Psoas muscle (tissue), 8 donors: ENCODE measurements at places on chromosomes 4 and X. TPM values are rescaled to one million over a fixed set of nuclear protein-coding genes. Genes with fewer than 3 reads are reported as not detected.

GRCh38 chrX:54695816-54696487 lies 102.1 kb downstream of the ITIH6 start:
- no peaks in the 10 kb centered on the region for H3K36me3 ChIP-seq
- peaks cover 10% of the 10 kb centered on the region for H3K27me3 ChIP-seq
- no peak overlapping the region for H3K27ac ChIP-seq
- H3K4me1 ChIP-seq: no peaks in the 10 kb centered on the region
- DNase-seq: no peak

DNA sequence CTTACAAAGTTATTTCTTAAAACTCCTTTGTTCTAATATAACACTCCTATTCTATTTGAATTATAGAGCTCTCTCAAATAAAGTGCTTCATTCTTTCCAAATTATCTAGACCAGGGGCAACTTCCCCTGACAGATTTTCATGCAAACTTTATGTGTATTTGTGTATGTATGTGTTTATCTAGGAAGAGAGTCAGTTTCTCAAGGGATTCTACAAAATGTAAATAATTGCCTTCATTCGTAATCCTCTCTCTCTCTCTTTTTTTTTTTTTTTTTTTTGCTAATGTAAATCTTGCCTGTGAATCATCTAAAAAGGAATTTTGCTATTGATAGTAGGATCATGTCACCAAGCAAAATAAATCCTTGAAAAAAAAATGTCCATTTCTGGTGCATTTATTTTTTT lies 38.9 kb upstream of the RBPJ start:
- no peak overlapping the region for H3K4me3 ChIP-seq
- no peaks in the 10 kb centered on the region for H3K4me1 ChIP-seq
- no peak overlapping the region for H3K27ac ChIP-seq
- H3K36me3 ChIP-seq: no peaks in the 10 kb centered on the region
- H3K27me3 ChIP-seq: no peaks in the 10 kb centered on the region
- DNase-seq: no peak

Gene CISD2
- 13.0 TPM for total RNA-seq

Gene USP51
- 0.34 TPM for total RNA-seq

GRCh38 chrX:102669526-102669925 lies 18.2 kb downstream of the GPRASP1 start:
- no peaks in the 10 kb centered on the region for H3K27me3 ChIP-seq
- DNase-seq: no peak
- no peak overlapping the region for H3K4me3 ChIP-seq
- no peak overlapping the region for H3K27ac ChIP-seq
- no peaks in the 10 kb centered on the region for H3K4me1 ChIP-seq
- H3K36me3 ChIP-seq: no peaks in the 10 kb centered on the region

DNA sequence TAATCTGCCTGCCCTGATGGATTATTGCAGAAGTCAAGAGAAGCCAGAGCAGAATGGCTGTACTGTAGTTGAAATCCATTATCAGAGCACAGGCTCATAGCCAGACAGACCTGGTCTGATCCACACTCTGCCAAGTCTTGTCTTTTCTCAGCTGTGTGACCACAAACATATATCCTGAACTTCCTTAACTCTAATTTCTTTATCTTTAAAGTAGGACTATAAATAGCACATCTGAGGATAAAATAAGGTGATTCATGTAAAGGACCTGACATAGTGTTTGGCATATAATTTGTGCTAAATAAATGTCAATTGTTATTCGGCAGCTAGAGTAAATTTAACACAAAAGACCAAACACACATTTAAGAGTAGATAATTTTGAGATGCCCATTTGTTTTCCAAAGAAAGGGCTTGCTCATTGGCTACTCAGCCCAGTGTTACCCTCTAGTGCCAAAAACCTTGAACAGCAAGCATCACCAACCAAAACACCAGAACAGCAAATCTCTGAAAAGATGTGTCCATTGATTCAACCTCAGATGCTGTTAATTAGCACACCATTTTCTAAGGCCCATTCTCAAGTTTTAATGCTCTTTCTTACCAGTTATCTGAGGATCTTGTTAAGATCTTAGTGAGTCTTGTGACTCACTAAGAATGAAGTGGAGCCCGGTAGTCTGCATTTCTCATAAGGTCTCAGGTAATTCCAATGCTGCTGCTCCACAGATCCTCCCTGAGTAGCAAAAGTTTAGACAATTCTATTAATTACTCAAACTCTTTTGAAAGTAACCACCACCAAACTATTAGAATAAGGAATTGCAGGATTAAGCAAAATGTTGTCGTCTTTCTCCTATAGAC lies 108.8 kb downstream of the HHIP start:
- H3K4me1 ChIP-seq: no peaks in the 10 kb centered on the region
- H3K27me3 ChIP-seq: no peaks in the 10 kb centered on the region
- H3K4me3 ChIP-seq: no peak overlapping the region
- H3K36me3 ChIP-seq: no peaks in the 10 kb centered on the region
- no peak overlapping the region for H3K27ac ChIP-seq

GRCh38 chrX:132266583-132267355 lies 47.5 kb upstream of the RAP2C start:
- DNase-seq: no peak
- H3K27me3 ChIP-seq: no peaks in the 10 kb centered on the region
- no peak overlapping the region for H3K4me3 ChIP-seq

Gene CA5B
- 0.91 TPM for total RNA-seq

Gene UGT2B15
- 0.26 TPM for total RNA-seq

Gene TMPRSS11F
- total RNA-seq: not detected

DNA sequence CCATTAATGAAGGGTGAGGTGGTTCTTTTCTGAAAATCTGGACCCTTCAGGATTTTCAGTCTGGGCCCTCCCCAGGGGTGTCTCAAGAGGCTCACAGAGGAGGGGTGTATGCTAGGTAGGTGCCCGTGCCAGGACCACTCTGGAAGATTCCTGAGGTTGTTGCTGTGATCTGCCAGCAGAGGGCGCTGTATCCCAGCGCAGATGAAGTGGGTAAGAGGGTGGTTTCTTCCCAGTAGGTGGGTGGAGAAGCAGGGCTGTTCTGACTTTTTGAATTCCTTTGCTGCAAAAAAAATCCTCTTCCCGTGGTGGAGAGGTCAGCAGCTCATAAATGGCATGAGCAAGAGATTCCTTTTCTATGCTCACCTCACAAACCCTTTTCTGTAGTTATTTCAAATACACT lies 51.1 kb downstream of the SCML1 start:
- no peaks in the 10 kb centered on the region for H3K27me3 ChIP-seq
- no peak overlapping the region for H3K4me3 ChIP-seq
- peak; percentile 35 for DNase-seq
- H3K4me1 ChIP-seq: no peaks in the 10 kb centered on the region
- no peak overlapping the region for H3K27ac ChIP-seq

DNA sequence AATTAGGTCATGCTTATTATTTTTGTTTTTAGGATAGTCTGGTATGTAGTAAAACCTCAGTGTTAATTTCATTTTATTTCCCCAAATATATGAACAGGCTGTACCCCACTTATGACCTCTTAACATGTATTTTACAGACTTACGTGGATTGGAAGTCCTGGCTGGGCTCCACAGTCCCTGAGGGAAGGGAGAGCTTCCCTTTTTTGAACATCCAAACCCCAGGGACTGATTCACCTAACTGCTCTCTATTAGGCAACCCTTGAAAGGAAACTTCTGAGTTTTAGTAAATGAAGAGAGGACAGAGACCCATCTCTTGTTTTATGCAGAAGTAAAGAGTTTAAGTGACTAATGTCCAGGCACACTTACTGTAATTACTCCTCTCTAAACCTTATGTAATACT lies 233.1 kb upstream of the SPRY1 start:
- H3K27me3 ChIP-seq: no peaks in the 10 kb centered on the region
- no peaks in the 10 kb centered on the region for H3K4me1 ChIP-seq
- H3K4me3 ChIP-seq: no peak overlapping the region
- H3K36me3 ChIP-seq: no peaks in the 10 kb centered on the region
